Cardiac muscle cell (in vitro differentiated cells and primary cell): ENCODE measurements at places on chromosomes 5 and 9.
A peak's percentile ranks its signal among the peaks of the same experiment; 100 is the strongest.

DNA sequence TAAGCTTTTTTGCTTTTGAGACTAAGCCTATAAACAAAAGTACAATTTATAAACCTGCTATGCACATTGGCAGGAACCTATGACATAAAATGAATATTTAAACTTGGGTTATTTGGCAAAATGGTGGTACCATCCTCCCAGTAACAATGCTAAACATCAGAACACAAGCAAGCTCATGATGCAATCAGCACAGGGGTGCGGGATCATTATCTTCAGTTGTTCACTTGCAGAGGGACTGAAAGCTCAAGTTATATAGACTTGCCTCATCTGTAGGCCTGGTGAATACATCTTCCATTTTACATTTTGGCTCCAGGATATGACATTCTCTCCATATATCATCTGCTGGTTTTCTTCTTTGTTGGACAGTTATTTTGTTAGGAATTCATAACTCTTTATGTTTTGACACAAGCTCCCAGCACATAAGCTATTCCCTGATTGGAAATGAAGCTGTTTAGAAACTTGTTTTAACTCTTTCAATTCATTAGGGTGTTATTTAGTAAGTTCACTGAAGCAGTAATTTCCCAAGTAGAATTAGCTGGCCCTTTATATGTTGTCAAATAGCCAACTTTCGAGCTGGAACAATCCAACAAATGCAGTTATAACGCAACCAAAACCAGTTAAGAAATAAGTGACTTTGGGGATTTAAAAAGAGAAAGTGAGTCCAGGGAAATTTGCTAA, 124.7 kb upstream of the LIFR start:
- DNase-seq = no peak

GRCh38 chr5:41524174-41524573, 13.8 kb upstream of the PLCXD3 start:
- DNase-seq = peak; percentile 25

GRCh38 chr5:126848253-126848652, 71.3 kb downstream of the LMNB1 start:
- DNase-seq = no peak

- DNase-seq = peak; percentile 47
Measured at GRCh38 chr5:9156282-9156681, 389.6 kb downstream of the SEMA5A start.

DNA sequence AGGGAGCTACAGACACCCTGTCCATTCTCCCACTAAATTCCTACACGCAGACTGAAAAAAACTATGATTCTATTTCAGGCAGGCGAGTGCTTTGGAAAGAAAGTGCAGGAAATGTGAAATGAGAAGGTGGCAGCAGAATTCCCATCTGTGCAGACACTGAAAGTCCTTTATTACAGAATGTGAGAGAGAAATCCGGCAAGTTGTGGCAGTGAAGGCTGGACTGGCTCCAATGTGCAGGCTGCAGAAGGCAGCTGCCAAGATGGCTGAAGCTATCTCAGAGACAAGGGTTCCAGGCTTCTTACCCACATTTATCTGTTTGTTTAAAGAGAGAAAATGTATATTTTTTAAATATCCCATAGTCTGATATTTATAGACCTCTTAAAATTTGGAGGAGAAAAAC, 161.8 kb upstream of the VLDLR start:
- no peak for DNase-seq

GRCh38 chr5:174436750-174437149, 287.6 kb upstream of the MSX2 start:
- no peak for DNase-seq
